Activated naive CD8-positive, alpha-beta T cell treated with anti-CD3 and anti-CD28 coated beads, Interleukin-2, amount 10 ng/mL, durations not matched to agents 7 days and 5 days (primary cell): ENCODE measurements at places on chromosomes 16 and 17.
A peak's percentile ranks its signal among the peaks of the same experiment; 100 is the strongest.

DNA sequence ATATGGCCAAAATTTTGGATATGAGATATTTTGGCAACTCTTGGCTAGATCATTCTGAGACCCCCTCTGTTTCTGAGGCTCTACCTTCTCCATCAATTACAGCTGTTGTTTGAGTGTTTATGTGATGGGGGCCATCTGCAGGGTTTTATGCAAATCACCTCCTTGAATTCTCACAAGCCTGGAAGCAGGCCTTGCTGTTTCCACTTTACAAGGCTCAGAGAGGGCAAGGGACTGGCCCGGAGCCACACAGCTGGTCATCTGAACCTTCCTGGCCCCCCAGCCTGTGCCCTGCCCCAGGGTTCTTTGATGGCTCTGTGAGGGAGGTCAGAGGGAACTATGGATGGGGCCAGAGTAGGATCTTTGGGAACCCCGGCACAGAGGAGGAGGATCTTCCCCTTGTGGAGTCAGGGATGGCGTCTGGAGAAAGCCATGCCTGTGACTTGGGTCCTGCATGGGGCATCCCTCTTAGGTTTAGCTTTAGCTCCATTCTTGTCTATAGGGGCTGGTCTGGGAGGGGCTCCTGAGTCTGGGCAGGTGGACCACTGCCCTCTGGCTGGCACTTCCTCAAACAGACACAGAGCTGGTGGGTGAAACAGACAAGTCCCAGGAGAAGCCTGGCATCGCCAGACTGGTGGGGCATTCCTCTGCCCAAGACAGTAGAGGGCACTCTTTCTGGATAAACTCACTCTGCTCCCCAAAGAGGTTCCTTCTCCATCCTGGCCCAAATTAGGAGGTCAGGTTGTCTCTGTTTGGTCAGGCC, 26.2 kb downstream of the IL21R start:
- DNase-seq, result peak; percentile 25

GRCh38 chr17:20241855-20242254, 225.5 kb downstream of the LGALS9B start:
- DNase-seq, result no peak

- DNase-seq, result no peak
These were observed 4.8 kb downstream of the SPNS2 start for GRCh38 chr17:4503283-4504025.

DNA sequence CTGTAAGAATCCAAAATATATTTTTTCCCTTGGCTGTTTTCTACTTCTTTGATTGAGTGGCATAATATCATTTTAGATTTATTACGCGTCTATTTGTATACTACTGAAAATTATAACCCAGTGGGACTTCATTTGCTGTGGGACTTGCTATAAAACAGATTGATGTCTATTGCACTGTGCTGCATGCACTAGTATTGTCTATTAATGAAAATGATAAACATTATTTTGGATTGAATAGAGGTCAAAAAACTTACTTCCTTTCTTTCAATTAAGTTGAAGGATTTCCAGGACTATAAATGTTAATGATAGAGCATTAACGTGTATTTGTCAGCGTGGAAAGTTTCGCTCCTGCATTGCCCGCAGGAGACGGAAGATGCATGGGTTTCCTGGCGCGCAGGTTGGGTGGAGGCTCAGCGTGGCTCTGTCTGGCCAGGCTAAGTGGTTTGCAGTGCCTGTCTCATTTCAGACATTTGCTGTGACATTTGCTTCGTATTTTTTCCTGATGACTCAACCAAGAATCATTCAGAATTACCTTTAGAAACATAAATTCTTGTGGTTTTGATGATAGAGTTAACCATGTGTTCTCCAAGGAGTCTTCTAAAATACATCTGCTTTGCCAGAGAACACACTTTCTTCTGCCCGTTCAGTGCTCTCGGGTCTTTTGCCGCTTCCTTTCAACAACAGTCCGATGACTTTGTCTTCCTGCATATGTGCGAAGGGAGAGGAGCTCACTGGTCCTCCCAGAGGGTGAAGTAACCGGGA, 216.7 kb downstream of the RPTOR start:
- no peak for DNase-seq

- DNase-seq, result peak; percentile 79
These were observed 164.0 kb downstream of the LAT start for GRCh38 chr16:29148867-29149272.
